GM04504 (cell line): ENCODE measurements at places on chromosomes 6 and 20.

DNA sequence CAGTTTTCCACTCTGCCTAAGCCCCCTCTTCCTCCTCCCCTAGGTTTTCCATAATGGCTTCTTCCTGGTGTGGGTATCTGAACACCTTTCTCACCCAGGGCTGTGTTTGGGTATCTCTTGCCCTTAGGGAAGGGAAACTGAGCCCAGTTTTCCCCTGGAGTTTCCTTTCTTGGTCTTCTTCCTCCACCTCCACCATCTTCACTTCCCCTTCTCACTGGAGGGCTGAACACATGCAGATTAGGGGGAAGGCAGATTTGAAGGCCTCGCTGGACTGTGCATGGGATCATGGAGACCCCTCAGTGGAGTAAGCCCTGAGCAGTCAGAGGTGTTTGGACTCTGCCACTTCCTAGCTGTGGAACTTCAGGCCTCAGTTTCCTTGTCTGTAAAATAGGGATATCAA, 27.8 kb downstream of the FOXP4 start:
- DNase-seq: no peak

- no peak for DNase-seq
Observed at GRCh38 chr6:82511546-82511945, 147.9 kb downstream of the TPBG start.

- no peak for DNase-seq
Observed at GRCh38 chr20:17021481-17021880, 205.4 kb upstream of the PCSK2 start.

- DNase-seq: no peak
Observed at GRCh38 chr6:143536461-143536865, 24.9 kb upstream of the FUCA2 start.

DNA sequence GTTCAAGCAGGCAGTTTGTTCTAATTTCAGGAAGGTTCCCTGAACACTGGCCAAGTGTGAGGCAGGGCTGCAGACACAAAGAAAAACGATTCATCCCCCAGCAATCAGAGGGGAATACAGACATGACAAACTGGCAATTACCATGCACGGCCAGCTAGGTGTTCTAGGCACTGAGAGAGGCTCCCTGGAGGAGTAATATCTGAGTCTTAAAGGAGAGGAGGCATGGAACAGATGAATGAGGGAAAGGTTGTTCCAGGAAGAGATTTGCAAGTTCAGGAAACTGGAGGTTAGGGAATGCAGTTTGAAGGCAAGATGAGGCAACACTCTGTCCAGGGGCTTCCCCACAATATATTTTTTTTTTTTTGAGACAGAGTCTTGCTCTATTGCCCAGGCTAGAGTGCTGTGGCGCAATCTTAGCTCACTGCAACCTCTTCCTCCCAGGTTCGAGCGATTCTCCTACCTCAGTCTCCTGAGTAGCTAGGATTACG, 11.1 kb downstream of the RRAGD start:
- DNase-seq: no peak

GRCh38 chr20:8693709-8694108, 375.2 kb upstream of the PLCB4 start:
- peak; percentile 74 for DNase-seq

DNA sequence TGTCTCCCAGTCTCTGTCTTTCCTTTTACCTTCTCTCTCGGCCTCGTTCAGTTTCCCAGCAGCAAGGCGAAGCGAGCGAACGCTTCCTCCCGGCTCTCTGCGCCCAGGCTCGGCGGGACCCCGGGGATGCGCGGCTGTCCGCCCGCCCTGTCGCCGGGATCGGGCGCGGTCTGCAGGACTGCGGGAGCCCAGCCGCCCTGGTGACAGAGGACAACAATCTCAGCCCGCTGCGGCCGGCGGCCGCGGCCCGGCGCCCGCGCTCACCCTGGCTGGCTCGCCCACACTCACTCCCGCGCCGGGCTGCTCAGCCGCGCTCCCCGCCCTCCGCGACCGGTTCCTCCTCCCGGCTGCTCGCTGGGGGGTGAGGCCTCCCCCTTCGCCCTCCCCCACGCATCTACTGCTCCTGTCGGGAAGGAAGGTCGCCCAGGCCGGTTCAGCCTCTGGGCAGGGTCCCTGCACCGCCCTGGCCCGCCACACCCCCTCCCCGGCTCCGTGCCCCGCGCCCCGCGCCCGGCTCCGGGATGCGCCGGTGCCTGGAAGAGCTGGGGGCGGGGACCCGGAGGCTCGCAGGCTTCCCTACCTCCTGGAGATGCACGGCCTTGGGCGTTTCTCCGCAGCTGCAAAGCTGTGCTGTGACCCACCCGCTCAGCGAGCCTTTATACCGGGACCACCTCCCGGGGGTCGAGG, 410 bp downstream of the SYNE1 start:
- no peak for DNase-seq

GRCh38 chr6:65569505-65569904, 137.5 kb downstream of the EYS start:
- no peak for DNase-seq

- DNase-seq: no peak
Observed at GRCh38 chr20:1838556-1839279, 56.5 kb upstream of the SIRPA start.

GRCh38 chr6:158879180-158879579, 60.0 kb upstream of the EZR start:
- DNase-seq: no peak

GRCh38 chr6:80930376-80930775, 822.1 kb downstream of the TENT5A start:
- DNase-seq: no peak

DNA sequence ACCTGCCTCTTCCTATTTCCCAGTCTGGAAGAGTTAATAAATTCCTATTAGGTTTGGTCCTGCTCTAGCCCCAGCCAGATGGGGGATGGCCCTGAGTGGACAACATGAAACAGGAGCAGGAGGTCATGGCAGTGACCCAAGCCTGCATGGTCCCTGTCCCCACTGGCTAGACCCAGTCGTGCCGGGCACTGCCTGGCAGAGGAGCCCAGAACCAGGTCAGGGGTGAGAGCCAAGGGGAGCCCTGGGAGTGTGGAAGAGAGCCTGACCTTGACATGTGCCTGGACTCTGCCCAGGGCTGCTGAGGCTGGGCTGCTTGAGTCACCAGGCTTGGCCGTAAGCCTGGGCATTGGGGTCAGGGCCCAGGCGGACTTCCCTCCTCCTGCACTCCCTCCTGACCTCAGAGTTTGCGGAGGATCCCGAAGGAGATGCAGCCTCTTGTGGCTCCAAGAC, 3.6 kb downstream of the AVP start:
- peak; percentile 62 for DNase-seq

DNA sequence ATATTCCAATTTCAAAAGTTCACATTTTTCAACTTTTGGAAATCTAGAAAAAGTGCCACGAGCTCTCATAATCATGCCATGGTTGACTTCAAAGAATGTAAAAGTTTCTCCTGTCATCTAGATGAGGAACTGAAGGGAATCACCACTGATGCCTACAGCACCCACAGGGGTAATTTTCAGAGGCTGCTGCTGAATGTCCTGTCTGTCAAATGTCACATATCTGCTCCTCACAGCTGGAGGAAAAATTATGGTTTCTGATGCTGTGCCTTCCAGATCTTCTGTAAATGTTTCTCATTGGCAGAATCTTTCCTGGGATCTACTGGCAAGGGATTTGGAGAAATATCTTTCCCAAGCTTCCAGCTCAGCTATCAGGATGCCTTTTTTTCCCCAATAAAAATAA, 32.5 kb upstream of the TRERF1 start:
- no peak for DNase-seq

DNA sequence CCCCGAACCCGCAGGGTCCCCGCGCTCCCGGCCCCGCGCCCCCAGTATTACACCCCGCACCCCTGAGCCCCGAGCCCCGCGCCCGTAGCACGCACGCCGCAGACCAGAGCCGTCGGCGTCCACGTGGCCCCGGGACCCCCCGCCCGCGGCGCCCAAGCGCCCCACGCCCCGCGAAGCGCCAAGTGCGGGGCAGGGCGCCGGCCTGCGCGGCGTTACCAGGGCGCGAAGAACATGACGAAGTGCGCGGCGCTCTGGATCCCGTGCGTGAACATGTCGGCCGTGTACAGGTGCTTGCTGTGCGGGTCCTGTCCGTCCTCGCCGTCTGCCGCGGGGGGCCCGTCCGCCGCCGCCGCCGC, 312 bp downstream of the TXNDC5 start:
- no peak for DNase-seq

DNA sequence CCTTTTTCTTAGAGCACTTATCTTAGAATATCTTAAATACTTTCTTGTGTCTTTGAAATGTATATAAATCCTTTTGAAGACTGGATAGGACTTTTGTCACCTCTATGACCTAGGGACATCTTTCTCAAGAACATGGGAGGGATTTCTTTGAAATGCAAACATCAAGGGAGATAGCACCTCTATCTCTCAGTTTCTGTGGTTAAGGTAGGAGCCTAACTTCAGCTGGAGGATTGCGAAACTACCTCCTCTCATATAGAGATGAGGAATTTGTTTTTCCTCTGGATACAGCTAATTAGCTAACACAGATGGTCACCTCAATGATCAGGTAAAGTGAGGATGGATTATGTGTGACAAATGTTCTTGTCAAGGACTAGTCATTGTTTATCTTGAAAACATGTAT, 631.3 kb upstream of the IMPG1 start:
- DNase-seq: no peak

- no peak for DNase-seq
Observed at GRCh38 chr6:2971420-2972218, at the start of gene SERPINB6. Gene SERPINB6 (minus strand): TSS chr6:2971567. CDS start chr6:2959332, 12,235 bp downstream.

- no peak for DNase-seq
Observed at GRCh38 chr6:4751823-4752464, 24.3 kb upstream of the CDYL start.

- DNase-seq: no peak
Observed at GRCh38 chr6:154536255-154536654, 25.8 kb upstream of the CNKSR3 start.

GRCh38 chr6:136710877-136711552, 81.3 kb downstream of the MAP3K5 start:
- DNase-seq: no peak

GRCh38 chr6:165769884-165770283, 106.8 kb upstream of the PDE10A start:
- DNase-seq: no peak

DNA sequence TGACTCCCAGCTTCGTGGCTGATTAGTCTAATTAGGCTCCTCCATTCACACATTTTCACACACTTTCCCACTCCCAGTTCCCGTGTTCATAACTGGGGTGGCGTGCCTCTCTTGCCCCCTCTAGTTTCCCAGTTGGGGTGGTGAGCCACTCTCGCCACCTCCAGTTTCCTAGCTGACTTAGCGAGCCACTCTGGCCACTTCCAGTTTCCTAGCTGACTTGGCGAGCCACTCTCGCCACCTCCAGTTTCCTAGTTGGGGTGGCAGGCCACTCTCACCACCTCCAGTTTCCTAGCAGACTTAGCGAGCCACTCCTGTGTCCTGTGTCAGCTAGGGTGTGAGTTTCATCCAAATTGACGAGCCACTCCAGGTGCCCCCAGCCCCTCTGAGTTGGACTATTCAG, 7.4 kb upstream of the GMPR start:
- DNase-seq: no peak

GRCh38 chr6:166697113-166697512, 70.1 kb upstream of the RPS6KA2 start:
- no peak for DNase-seq

GRCh38 chr6:161023316-161023715, 31.7 kb downstream of the MAP3K4 start:
- DNase-seq: peak; percentile 21

GRCh38 chr20:32920066-32920465, 61.3 kb downstream of the EFCAB8 start:
- no peak for DNase-seq

DNA sequence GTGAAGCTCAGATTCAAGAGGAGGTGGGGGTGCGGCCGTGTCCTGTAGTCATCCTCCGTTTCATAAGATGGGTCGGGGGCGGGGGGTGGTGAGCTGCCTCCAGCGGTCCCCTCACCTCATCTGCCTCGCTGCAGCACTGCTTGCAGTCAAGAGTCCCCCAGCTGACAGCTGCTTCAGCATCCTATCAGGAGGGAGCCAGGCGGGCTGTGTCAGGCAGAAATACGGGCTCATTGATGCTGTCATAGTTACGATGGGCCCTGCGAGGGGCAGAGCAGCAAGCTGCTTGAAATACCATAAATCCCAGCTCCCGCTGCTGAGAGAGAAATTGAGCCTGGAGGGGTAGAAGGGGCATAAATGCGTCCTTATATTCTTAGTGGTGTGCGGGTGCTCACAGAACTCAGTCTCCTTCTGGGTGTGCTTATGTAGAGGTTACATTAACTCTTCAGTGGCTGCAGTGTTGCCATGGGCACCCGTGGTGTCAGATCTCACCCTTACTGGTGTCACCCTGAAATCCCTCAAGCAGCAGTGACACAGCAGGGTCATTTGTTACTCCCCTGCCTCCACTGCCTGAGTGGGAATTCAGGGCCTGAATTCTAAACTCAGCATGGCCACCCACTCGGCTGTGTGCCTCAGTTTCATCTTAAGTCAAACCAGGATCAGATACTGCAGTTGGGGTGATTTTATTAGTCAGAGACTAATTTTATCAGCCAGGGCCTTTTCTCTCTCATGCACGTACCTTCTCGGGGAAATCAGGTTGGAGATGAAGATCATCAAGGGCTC, 21.8 kb downstream of the CCDC167 start:
- DNase-seq: no peak

DNA sequence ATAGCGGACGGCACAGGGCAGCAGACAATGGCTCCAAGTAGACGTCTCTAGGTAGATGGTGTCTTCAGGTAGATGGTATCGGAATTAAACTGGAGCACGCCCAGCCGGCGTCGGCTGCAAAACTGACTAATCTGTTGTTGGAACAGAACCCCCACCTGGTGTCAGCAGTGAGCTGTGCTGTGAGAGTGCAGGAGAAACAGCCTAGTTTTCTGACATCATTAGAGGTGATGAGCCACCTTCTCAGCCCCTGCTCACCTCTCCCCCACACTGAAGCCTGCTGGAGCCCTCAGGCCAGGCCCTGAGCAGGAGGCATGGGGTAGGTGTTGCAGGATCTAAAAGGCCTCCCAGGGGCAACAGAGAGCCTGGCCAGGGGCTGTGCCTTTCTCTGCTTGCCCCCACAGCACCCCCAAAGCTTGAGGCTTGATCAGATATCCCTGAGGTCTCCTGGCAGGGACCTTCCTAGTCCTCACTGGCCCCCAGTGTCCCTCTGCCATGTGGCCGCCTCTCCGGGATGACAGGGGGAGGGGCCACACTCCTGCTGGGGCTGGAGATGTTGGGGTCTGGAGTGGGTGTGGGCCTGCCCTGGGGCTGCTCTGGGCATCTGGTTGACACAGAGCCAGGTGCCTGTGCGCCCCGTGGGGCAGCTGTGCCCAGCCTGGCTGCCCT, 6.9 kb upstream of the HELZ2 start:
- DNase-seq: no peak

DNA sequence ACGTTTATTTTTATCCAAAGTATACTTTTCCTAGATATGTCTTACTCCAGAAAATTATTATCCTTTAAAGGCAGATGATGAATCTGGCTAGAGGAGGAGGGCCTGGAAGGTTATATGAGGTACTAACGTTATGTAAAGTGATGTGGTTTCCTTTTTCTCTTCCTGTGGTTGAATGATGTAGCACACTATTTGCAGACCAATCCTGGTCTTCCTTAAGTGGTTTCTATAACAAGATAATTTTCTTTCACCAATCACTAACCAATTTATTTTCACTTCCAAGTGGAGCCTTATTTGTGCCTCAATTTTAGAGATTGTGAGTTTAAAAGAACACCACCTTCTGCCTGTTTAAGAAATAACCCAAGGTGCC, 154.6 kb upstream of the SOX4 start:
- DNase-seq: no peak
